MV-4-11 (cell line): ENCODE measurements at places on chromosomes 12 and 14.

GRCh38 chr14:35934499-35934898, 108.4 kb downstream of the BRMS1L start:
- peak; percentile 40 for DNase-seq

DNA sequence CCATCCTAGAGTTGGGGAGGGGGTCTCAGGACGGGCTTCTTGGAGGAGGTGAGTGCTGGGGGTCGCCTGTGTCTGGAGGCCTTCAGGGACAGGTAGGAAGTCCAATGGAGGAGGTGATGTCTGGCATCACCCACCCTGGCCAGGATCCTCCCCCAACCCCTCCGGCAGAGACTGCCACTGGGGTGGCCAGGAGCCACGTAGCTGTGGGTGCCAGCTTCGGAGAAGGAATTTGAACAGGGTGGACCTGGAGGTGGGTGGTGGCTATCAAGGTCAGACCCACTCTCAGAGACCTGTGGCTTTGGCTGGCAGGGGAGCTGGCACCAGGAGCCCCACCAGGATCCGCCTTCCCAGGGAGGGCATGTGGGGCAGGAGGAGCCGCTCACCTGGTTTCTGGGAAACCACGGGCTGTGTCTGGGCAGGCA, 9.1 kb downstream of the CEP170B start:
- DNase-seq, result no peak

DNA sequence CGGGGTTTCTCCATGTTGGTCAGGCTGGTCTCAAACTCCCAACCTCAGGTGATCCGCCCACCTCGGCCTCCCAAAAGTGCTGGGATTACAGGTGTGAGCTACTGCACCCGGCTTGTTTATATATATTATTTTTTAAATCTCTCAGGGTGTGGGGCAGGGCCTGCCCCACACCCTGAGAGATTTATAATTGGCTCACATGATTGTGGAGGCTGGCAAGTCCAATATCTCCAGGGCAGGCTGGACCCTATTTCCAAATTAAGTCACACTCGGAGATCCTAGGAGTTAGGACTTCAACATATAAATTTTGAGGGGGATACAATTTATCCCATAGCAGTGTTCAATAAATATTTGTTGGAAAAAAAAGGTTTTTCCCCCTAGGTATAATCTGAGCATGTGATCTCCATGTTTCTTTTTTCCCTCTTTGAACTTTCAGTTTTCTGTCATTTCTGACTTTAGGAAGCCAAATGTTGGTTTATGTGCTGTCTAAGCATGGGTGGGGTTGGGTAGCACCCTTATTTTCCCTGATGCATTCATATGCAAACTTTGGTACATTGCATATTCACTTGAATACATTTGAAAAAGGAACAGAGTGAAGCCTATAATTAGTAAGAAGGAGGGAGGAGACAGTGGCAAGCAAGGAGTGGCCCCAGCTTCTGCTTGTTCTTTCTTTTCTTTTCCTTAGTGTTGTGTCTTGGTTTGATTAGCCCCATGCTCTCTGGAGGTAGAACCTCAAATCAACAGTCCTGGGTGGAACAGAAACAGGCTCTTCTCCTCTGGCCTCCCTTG, 8.7 kb upstream of the A2ML1 start:
- DNase-seq, result no peak

GRCh38 chr14:85165094-85165493, 364.9 kb upstream of the FLRT2 start:
- DNase-seq, result no peak

DNA sequence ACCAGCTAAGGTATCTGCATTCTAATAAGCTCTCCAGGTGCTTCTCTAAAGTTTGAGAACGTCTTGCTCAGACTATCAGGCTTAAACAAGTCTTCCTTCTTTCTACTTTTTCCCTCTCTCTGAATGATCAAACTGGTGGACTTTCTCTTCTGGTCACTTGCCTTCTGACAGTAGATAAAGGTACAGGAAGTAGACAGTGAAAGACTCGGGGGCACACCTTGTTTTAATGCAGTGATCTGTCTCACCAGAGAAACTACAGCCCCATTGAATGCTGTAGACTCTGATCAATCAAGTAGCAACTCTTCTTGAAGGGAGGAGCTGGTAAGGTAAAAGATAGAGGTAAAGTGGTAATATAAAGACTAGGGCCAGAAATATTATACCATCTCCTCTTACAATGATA, 48.1 kb upstream of the ATXN7L3B start:
- no peak for DNase-seq

DNA sequence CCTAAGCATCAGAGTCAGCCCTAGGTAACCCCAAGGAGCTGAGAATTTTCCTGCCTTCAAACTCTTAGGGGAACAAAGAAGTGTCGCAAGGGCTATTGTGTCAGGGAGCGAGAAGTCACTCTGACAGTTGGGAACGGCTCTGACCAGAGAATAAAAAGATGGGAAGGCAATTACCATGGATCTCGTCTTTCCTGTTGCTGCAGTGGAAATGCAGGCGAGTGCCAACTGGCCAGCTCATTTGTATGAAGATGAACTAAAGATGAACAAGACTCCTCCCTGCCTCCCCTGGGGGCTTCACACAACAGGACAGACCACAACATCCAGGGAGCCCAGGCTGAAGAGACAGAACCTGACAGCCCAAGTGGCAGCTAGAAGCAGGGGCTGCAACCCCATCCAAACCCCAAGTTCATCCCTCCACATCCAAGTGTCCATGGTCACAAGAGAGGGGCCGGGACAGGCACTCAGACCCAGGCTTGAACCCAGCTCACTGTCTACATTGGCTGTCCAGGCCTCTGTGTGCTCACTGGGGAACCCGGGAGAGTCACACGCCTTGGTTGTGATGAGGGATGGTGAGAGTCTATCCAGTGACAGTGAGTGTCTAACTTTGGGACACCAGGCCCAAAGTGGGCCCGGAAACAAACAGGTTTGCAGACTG, 322.4 kb downstream of the BCL11B start:
- no peak for DNase-seq

DNA sequence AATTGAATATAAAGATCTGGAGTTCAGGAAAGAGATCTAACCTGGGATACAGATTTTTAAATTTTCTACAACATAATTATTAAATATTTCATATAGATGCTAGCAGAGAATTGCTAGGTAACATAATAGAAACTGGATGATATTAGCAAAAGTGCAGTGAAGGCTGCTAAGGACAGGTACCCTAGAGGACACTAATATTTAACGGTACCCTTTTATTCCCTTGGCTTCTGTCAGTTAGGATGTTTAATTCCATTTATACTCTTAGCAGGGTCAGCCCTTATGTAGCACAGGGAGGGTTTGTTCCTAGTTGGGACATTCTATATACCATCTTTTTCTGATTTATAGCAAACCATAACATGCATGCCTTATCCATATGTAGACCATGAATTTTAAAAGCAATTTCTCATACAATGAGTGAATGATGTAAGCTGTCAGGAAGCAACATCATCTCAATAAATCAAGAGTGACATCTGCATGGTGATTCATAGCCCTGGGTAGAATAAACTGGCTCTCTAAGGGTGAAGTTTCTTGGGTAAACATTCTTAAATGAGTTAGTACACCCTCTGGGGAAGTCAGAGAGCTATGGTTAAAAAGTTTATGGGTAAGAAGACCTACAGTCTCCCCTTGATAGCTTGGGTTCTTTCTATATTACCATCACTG, 404.4 kb upstream of the MGAT4C start:
- peak; percentile 26 for DNase-seq

DNA sequence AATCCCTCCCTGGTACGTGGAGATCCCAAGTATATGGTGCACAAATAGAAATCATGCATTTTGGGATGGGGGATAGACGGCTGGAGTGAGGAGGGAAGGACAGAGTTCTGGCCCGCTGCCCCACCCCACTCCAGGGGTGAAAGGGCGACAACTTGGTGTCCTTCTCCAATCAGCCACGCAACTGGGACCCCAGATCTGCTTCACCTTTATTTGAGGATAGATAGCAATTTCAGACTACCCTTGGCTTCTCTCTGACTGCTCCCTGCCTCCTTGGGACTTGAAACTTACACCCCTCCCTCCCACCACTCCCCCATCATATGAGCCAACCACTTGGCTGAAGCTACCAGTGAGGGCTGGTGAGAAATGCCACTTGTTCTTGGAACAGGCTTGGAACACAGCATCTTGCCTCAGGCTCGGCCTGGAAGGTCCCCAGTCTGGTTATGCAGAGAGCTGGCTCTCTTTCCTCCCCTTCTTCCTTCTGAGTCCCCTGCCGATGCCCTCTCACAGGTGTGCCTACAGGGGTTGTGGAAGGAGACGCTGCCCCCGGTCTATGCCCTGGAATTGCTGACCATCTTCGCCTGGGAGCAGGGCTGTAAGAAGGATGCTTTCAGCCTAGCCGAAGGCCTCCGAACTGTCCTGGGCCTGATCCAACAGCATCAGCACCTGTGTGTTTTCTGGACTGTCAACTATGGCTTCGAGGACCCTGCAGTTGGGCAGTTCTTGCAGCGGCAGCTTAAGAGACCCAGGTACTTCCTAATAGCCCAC, 8.1 kb downstream of the OAS3 start:
- DNase-seq, result no peak

DNA sequence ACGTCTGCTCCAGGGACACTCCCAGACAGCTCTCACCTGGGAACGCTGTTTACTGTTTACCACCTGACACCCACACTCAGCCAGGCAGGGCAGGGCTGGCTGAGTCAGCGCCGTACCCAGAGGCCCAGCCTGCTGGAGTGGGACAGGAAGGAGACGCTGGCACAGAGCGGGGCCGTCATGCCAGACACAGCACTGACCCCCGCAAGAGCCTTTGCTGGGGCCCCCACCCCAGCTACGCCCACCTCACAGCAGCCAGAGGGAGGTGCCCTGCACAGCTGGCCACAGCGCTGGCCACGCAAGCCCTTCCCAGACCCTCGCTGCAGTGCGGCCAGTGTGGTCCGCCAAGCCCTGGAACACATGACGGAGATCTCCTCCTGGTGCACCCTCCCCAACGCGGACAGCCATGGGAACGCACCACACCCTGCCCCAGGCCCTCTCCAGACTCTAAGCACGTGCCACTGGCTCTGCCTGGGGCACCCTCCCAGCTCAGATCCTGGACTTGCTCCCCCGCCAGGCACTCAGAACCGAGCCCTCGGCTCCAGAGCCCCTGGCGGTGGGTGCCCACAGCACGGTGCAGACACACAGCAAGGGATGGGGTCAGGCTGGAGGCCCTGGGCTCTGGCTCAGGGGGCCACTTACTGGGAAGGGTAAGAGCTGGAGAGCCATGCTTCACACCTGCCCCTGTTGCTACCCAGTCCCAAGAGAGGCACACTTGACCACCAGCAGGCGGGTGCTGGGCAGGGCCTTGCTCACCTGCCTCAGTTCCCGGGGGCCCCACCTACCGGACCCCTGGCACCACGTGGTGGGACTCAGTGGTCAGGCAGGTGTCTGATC, 5.7 kb downstream of the AHNAK2 start:
- DNase-seq, result no peak

DNA sequence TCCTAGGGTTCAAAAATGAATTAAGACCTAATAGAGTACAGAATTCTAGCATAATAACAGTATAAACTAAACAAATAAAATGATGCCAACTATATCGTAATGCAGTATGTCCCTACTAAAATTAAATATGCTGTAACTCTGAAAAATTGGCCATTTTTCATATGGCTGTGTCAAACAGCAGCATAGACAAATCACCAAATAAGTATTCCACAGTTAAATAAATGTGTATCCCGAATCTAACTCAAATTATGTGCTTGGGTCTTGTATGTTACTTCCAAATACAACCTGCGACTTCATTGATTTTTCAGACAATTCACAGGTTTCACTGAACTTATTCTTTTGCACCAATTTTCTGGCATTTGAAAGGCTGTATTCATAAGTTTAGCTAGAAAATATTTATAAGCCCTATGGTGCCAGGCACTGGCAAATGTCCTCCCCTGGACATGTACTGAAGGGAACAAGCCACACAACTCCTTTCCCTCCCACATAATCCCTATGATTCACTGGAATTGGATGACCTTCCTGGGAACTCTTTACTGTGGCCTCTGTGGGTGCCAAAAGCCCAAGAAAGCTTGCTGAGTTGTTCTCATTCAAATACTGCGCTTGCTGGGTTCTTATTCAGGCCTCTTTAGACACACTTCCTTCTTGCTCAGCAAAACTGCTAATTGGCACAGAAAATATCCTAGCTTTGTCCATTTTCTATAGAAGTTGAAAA, 108.8 kb downstream of the KITLG start:
- no peak for DNase-seq

GRCh38 chr12:18813753-18814152, 75.8 kb downstream of the CAPZA3 start:
- no peak for DNase-seq

DNA sequence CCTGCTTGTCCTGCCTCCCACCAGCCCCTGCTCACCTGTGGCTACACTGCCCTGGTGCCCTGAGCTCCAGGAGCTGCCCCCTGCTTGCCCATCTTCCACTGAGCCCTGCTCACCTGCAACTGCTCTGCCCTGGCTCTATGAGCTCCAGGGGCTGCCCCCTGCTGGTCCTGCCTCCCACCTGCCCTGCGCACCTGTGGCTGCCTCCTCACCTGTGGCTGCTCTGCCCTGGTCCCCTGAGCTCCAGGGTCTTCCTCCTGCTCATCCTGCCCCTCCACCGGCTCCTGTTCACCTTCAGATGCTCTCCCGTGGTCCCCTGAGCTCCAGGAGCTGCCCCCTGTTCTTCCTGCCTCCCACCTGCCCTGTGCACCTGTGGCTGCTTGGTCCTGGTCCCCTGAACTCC, 247.6 kb downstream of the TMEM121 start:
- DNase-seq, result no peak

- DNase-seq, result peak; percentile 38
Observed at GRCh38 chr14:52961060-52961639, 10.3 kb upstream of the FERMT2 start.
